ENCODE measurements at places on chromosomes 5 and 9.

DNA sequence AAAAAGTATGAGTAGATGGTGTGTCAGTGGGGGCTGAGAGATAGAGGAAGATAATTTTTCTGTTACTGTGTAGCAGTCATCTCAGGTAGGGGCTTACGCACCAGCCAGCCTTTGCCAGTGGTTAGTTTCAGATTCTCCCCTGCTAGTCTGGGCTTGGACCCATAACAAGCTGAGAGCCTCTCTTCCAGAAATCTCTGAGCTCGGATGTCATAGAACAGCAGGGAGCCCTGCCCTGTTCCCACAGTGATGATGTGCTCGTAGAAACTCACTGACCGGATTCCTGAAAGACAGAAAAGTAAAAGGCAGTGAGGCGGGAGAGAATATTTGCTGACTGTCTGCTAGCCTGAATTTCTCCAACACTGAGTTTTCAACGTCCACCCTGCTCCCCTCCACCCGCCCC is 37.2 kb downstream of the DCAF12 start:
- DNase-seq: peak; percentile 82

DNA sequence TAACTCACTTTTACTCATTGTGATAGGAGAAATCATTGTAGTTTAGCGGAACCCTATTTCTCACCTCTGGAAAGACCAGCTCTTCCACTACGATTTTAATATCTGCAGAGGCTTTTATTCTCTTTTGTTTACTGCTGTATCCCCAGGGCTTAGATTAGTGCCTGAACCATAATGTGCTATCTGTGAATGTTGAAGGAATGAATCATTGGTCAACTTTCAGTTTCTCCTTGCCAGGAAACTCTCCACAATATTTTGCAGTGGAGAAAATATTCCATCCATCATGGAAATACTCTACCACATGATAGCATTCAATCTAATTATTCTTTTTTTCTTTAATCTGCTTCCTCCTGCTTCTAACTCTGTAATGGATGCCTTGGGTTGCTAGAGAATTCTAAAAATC is 263.5 kb upstream of the PTPRD start:
- DNase-seq: peak; percentile 74

GRCh38 chr5:133113331-133114061 is 61.7 kb downstream of the HSPA4 start:
- peak; percentile 63 for DNase-seq

DNA sequence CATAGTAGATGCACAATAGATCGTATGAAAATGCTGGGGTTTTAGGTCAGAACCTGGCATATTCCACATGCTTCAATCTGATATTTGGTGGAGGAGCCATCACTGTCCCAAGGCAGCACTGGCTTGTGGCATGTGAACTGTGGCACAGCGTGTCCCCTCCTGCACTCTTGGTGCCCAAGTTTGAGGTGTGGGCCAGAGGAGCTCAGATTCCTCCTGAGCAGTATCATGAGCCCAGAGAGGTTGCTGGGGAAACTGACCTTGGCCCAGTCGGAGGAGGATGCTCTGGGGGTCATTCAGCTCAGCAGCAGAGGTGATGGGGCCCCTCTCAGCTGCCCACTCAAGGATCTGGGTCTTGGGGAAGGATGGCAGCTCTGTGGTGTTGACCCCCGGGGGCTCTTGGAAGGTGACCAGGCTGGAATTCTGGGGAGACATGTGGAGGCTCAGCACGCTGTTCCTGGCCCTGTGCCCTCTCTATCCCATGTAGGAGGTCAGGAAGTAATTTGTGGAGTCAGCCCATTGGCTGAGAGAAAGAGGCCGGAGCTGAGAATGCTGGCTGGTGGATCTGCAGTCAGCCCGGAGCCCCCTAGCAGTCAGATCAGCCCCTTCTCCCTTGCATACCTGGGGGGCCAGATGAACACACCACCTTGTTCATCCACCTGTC is 23.7 kb downstream of the FPGS start:
- DNase-seq: no peak

- no peak for DNase-seq
Measured at GRCh38 chr5:114369680-114370417, 8.0 kb downstream of the KCNN2 start.

- DNase-seq: peak; percentile 97
Measured at GRCh38 chr5:39424736-39425637, at the start of gene DAB2. Gene DAB2 (minus strand): TSS chr5:39424980. CDS start chr5:39394320, 30,660 bp downstream.

DNA sequence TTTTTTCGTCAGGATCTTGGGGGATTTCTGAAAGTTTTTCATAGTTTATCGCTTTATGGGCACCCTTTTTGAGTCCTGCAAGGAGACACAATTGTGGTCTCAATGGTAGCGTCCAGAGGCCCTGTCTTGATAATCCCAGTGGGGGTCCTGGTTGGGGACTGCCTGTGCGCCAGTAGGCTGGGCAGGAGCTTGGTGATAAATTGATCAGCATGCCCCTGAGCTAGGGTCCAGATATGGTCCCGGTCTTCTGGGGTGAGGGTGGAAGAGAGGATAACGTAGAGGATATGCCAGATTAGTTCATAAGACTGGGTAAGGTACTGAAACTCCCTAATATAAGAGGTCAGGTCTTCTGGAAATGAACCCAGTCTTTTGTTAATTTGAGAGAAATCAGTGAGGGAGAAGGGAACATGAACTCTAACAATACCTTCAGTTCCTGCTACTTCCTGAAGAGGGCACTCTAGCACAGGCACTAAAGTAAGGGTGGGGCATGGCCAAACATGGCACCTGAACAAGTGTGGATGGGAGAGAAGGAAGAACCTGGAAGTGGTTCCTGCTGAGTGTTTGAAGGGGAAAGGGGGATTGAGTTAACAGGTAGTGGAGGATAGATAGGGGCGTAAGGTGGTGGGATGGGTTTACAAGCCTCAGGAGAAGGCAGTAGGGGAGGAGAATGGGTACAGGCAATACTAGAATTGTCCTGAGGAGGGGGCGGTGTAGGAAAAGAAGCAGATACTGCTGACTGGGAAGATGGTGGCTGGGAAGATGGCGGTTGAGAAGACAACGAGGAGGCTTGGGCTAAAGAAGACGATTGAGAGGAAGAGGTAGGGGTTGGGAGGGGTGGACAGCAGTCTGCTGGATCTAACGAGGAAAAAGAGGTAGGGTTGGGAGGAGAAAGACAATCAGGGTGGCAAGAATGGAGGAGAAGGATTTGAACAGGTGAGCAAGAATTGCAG is 33.8 kb upstream of the ANXA2R start:
- peak; percentile 66 for DNase-seq

GRCh38 chr9:70902171-70902570 is 219.2 kb downstream of the TRPM3 start:
- DNase-seq: no peak

DNA sequence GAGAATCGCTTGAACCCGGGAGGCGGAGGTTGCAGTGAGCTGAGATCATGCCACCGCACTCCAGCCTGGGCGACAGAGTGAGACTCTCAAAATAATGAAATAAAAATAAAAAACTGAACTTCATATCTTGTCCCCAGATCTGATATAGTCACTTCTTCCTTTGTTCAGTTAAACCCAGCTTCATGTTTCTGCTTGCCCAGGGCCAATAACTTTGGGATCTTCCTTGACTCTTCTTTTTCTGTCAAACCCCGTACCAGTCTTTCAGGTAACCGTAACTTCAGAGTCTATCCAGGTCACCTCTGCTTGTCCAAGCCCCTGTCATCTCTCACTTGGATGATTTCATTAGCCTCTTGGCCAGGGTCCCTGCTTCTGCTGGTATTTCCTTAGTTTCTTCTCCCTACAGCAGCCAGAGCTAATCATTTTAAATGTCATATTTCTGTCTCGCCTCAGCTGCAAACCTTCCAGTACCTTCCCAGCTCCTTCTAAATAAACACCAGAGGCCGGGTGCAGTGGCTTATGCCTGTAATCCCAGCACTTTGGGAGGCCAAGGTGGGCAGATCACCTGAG is 19.7 kb upstream of the ABL1 start:
- no peak for DNase-seq

DNA sequence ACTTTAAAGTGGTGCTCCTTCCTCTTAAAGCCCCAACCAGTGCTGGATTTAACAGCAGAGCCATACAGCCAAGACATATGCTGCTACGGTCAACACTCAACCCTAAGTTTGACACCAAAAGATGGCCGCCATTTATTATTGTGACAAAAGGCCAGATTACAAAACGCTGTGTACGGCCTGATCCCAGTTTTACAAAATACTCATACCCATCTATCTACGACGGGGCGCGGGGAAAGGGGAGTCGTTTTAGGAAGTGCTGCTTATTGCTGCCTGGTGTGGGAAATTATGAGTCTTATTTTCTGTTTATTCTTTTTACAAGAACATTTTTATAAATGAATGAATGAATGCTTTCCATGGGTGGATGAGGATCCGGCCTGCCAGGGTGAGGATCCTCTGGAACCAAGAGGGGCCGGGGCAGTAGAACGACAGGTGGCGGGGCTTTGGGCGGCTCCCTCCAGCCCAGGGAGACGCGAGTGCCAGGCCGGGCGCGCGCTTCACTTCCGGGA is 457 bp upstream of the IDNK start:
- no peak for DNase-seq

DNA sequence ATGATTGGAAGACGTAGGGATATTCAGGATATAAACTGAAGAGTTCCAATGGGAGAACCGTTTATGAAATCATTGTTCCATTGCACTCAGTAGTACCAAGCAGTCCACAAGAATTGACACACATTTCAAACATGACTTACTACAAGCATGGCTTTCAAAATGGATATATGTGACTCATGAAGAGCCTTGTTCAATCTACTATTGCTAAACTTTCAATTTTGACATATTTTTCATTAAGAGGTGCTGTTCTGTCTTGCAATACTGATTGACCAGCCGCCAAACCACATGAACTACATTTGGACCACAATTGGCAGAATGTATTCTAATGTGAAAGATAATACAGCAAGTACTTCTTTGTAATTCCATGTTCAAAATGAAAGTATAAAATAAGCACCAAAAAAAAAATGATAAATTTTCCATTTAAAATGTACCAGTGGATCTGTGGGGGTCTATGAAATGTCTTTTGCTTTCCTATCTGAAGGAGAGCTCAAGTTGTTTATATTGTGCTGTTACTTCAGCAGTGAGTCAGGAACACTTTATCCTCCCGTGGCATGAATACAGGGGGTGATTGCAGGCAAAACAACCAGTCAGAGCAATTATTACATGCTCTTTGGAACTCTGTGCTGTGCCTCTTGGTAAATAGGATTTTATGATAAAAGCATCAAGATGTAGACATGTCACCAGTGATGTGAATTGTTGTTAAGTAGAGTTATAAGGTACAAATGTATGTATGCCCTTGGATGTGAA is 366.0 kb downstream of the ARRDC3 start:
- peak; percentile 79 for DNase-seq

DNA sequence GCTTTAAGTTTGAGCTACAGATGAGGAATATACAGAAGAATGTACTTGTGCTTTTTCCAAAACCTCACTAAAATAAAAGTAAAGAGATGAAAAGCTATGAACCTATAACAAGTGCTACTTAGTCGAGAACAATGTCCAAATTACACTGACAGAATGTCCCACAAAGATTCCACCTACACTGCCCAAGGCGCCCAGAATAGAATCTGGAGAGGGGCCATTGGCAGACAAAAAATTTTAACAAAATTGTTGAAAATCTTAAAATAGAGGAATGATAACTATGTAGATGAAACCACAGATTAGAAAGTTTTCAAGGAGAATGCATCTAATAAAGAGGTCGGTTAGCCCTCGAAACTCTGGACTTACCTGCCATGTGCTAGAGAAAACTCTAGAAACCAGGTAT is 235.3 kb downstream of the CETN3 start:
- DNase-seq: no peak

- DNase-seq: no peak
Measured at GRCh38 chr5:104739905-104740304, 1177.3 kb upstream of the NUDT12 start.

- no peak for DNase-seq
Measured at GRCh38 chr5:179166171-179166885, 106.2 kb downstream of the ZNF354C start.

DNA sequence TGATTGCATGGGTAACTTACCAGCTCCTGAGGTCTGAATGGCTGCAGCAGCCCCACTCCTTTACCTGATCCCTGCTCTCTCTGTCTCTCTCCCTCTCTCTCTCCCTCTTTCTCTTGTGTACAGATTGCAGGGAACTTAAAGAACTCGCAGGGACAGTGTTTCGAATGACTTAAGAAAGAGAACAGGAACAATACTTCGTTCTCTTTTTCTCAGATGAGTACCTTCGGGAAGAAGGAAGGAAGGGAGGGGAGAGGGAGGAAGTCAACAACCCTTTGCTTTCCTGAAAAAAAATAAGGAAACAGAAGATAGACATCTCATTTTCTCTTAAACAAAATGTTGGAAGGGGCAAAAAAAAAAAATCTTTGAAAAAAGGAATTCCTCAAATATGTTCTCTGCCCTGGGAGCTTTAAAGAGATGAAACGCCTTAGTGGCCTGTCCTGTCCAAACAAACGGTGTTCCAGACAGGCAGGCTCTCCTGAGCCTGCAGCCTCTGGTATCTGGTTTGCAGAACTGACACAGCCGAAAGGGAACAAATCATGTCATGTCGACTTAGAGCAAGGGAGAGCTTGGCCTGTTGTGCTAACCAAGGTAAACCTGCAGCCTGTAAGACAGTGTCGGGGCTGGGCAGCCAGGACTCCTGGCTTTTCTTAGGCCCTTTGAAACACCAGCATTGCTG is at the start of gene ZNF366:
Gene ZNF366 (minus strand): TSS at position 180 of the 676 bp plus-strand sequence. CDS start 45,914 bp downstream, outside the sequence.
- no peak for DNase-seq

Measured in choroid plexus epithelial cell (primary cell).